Left lobe of liver (tissue), 2 donors: ENCODE measurements at places on chromosomes 1 and 21. TPM values are rescaled to one million over a fixed set of nuclear protein-coding genes. Genes with fewer than 3 reads are reported as not detected.

DNA sequence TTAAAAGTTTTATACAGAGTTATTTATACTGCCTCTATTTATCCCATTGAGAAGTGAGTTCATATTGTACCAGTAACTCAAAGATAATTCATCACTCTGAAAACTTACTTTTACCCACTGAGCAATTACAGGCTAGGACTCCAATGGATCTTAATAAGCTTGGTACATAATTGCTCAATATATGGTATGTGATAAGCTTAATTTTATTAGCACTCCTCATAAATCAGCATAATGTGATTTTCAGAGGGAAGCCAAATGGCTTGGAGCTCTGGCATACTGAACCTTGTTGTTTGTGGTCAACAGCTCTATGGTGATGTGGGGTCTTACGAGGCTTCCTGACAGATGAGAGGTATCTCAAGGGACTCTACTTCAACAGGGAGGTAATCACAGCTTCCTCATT, 26.3 kb downstream of the ADAM30 start:
- no peak for DNase-seq

GPA33 gene
- total RNA-seq = 0.20 TPM

DNA sequence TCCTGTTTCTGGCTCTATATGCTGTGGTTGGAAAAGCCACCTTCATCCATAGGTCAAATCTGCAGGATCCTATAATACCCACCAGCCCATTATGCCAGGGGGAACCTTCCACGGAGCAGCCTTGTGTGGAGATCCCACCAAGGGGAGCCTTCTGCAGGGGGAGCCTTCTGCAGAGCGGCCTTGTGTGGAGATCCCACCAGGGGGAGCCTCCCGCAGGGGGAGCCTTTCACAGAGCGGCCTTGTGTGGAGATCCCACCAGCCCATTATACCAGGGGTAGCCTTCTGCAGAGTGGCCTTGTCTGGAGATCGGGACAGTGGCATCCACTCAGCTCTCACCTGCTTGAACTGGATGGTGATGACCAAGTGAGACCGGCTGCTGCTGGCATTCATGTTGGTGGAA, 85.3 kb downstream of the SCCPDH start:
- DNase-seq = no peak

- DNase-seq = no peak
Observed at GRCh38 chr1:237154157-237154556, 112.2 kb downstream of the RYR2 start.

- no peak for DNase-seq
Observed at GRCh38 chr21:36640721-36641244, 58.1 kb upstream of the SIM2 start.

- no peak for DNase-seq
Observed at GRCh38 chr1:63042278-63042677, 258.3 kb downstream of the ATG4C start.

GRCh38 chr1:103761896-103762295, 12.2 kb downstream of the AMY1C start:
- DNase-seq = no peak

- DNase-seq = no peak
Observed at GRCh38 chr1:198607714-198608113, 31.1 kb upstream of the PTPRC start.

GRCh38 chr1:247576514-247576913, 11.6 kb upstream of the OR2G2 start:
- DNase-seq = no peak

DNA sequence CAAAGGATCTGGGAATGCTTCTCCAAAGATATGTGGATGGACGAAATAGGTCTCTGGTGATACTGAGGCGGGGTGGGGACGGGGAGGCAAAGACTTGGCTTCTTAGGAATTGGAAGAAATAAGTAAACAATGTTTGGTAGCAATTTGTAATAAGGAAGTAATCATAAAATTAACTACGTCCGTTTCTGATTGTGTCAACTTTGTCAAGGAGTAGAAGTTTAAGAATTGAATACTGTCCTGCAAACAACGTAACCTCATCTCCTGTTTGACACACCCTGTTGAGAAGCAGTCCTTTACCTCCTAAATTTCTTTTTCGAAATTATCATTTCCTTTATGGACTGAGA, 471 bp downstream of the POLR3C start:
- no peak for DNase-seq

IFI6 gene
- 13.1 TPM for total RNA-seq

DNA sequence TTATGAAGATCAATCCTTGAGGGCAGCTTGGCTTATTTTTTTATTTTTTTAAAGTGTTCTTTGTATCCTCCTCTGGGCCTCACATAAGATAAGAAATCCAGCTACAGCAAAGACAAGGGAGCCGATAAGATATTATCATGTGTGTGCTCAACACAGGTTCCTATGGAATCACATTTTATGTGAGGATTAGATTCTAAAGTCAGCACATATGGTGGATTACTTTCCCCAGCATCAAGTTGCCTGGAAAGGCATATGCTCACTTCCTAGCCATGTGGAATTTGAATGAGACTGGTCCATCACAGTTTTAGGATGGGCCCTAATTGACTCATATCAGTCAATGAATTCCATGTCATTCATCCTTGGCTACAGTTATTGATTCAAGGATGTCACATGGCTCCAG, 456.9 kb upstream of the LRRC7 start:
- DNase-seq = no peak

SPRR2B gene
- total RNA-seq = not detected

FAM131C gene
- total RNA-seq = not detected

- no peak for DNase-seq
Observed at GRCh38 chr21:21268061-21268471, 269.9 kb downstream of the NCAM2 start.

GBP6 gene
- total RNA-seq = not detected

CHI3L2 gene
- total RNA-seq = 0.23 TPM

- no peak for DNase-seq
Observed at GRCh38 chr1:6294080-6294889, 33.4 kb upstream of the GPR153 start.

DNA sequence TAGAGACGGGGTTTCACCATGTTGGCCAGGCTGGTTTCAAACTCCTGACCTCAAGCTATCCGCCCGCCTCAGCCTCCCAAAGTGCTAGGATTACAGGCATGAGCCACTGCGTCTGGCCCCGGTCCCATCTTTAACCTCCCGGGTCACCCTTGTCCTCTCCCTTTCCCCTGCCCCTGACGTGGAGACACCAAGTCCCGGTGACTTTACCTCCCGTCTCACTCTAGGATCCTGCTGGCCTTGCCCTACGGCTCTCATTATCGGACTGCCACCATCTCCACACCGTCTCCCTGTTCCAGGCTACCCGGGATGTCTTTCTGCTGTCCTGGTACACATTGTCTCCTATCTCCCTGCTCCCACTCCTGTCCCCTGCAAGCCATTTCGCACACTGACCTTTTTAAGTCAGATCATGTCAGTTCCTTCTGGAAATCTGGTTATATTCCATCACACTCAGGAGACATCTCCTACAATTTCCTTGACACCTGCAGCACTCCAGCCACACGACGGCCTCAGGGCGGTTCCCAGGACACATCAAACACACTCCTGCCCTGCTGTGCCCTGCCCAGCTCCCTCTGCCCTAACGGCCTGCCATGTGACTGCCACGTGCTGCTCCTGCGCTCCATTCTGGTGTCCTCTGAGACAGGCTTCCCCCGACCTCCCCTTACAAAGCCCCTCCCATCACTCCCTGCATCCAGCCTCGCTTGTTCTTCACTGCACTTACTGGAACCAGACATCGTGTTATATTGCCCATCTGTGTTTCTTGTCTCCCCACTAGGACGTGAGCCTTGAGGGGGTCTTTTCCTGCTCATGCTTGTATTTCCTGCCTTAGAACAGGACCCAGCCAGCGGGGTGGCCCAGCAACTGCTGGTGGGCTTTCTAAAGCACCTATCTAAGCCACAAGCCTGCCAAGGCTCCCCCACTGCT, 32.7 kb downstream of the TTC39A start:
- peak; percentile 47 for DNase-seq

KRTAP19-3 gene
- total RNA-seq = not detected

DNA sequence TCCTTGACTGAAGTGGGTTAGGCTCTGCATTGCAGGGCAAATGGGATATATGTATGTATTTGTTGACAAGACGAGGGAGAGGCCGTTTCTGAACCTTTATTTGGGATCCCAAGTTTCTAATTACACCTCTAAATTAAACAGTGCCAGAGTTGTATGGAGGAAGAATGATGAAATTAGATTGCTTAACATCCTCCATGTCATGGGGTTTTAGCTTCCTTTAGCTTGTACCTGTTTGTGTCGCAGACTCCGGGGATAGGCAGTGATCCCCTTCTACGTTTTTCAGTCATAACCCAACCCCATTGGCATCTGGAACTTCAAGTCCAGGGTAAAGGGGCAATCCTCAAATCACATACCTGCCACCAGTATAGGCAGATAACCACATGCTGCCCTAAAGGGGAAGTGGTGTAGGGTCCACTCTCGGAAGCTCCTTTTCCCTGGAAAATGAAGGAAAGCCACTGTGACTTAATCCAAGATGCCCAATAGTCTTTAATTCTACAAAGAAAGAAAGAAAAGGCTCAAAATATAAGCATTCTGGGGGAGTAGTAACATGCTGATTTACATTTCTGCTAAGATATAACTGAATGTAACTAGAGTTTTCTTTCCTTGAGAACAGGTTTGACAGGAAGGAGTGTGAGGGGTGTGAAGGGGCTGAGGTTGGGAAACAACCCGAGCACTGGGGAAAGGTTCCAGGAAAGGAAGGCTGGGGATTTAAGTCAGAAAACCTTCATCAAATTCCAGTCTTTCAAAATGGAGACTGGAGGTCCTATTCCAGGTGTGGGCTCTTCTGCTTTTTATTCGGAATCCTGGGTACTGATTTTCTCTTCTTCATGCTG, 77.6 kb downstream of the RGL1 start:
- no peak for DNase-seq

ACTA1 gene
- total RNA-seq = not detected

- peak; percentile 73 for DNase-seq
Observed at GRCh38 chr1:228866468-228866867, 131.2 kb downstream of the RHOU start.

DNA sequence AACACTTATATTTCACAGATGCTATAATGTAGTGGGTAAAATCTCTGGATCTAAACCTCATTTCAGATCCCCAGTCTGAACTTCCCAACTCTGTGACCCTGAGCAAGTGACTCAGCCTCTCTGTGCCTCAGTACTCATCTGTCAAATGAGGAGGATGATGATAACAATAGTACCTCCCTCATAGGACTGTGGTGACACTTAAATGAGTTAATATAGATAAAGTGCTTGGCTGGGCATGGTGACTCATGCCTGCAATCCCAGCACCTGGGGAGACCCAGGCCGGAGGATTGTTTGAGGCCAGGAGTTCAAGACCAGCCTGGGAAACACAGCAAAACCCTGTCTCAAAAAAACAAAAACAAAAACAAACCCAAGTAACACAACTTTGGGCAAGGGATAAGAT, 4.7 kb upstream of the ECE1 start:
- no peak for DNase-seq

- no peak for DNase-seq
Observed at GRCh38 chr21:37408464-37409193, 42.1 kb downstream of the DYRK1A start.

DNA sequence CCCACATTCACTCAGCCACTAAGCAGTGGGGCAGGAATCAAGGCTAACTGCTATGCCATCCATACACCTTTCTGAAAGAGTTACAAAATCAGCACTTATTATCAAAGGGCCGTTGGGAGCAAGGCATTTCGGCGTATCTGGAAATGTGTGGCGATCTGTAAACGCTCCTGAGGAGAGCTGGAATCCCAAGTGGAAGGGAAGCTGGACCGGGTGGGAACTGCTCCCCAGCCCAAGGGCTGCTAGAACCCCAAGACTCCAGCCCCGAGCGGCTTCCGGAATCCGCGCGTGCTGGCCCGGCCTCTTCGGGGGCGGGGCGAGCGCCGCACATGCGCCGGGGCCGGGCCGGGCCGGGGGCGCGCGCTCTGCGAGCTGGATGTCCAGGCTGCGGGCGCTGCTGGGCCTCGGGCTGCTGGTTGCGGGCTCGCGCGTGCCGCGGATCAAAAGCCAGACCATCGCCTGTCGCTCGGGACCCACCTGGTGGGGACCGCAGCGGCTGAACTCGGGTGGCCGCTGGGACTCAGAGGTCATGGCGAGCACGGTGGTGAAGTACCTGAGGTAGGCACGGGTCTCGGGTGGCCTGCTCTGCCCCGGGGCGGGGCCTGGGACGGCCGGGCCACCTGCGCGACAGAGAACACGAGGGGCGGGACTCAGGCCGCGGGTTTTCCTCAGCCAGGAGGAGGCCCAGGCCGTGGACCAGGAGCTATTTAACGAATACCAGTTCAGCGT, at the start of gene NAXE:
Gene NAXE (plus strand): TSS at position 345 of the 726 bp plus-strand sequence. CDS start 29 bp downstream, at position 374.
- DNase-seq = peak; percentile 77

CHI3L1 gene
- total RNA-seq = 60.6 TPM

GRCh38 chr1:238710697-238711096, 675.7 kb upstream of the CHRM3 start:
- no peak for DNase-seq

DNA sequence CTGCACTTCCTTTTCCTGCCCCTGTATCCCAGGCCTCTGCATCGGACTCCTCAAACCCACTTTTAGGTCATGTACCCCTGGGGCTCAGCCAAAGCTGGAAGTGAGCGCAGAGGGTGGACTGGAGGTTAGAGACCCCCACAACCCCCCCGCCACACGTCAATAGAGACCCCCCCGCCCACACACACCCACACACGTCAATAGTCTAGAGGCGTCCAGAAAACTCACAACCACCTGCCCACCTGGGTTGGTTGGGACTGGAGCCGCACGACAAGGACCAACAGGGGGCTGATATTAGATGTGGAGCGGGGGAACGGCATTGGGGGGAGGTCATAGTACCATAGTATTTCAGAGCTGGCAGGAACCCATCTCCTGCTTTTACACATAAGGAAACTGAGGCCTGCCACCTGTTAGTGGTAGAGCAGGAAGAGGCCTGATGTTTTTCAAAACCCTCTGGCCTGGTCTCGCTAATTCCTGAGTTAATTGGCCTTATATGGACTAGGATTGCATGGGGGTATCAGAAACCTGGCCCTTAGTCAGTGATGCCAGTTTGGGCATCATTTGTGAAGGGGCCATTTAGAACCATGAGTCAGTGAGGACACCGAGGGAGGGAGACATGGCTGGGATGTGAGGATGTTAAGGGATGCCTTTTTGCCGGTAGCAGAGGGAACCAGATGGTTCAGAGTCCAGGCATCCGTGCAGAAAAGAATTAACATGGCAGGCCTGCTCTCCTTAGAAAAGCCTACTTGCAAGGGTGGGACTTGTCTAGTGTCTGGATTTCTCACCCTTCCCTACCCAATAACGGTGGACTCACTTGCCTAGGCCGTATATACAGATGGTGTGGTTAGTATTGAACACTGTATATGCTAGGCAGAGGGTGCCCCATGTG, 1.1 kb downstream of the NENF start:
- no peak for DNase-seq

CELA2A gene
- 0.91 TPM for total RNA-seq

DNA sequence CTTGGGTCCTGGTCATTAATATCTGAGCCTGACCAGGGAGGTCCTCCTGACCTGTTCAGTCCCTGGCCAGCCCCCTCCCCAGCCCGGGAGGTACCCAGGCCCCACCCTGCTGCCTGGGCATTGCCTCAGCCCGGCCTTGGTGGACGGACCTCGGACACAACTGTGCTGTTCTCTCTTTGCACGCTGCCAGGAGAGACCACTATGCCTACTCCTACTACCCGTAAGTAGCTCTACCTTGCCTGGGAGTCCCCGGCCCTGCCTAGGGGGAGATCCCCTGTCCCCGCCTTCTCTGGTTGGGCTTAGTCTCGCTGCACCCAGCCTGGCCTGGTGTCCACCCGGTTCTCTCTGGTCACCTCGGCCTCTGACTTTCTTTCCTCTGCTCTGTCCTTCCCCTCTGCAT, 53.2 kb downstream of the PTPRU start:
- DNase-seq = no peak
